AG20443 (cell line): ENCODE measurements at places on chromosomes 12 and 14.

DNA sequence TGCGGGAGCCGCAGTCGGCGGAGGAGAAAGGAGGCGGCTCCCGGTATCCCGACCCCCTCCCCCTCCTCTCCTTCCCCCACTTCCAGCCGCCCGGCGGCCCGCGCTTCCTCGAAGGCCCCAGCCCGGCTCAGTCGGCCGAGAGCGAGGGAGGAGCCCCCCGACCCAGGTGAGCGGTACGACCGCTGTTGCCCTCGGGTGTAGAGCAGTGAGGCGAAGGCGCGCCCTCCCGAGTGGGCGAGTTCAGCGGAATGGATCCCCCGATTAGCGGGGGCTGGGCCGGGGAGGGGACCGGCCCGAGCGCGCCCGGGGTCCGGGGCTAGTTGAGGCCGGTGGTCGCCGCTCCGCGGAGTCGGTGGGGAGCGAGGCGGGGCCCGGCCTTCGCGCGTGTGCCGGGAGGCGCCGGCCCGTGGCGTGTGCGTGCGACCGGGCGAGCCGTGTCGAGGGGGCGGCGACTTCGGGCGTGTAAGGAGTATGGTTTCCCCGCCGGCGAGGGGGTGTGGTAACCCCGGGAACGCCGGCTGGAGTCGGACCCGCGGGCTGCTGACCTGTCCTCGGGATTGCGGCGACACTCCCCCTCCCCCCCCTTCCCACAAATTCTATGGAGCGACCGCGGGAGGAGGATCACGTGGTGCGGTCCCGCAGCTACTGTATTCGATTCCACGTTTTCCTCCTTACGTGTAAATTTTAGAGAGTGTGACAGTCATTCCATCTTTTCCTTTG is 501 bp downstream of the RIMKLB start:
- peak; percentile 84 for DNase-seq

DNA sequence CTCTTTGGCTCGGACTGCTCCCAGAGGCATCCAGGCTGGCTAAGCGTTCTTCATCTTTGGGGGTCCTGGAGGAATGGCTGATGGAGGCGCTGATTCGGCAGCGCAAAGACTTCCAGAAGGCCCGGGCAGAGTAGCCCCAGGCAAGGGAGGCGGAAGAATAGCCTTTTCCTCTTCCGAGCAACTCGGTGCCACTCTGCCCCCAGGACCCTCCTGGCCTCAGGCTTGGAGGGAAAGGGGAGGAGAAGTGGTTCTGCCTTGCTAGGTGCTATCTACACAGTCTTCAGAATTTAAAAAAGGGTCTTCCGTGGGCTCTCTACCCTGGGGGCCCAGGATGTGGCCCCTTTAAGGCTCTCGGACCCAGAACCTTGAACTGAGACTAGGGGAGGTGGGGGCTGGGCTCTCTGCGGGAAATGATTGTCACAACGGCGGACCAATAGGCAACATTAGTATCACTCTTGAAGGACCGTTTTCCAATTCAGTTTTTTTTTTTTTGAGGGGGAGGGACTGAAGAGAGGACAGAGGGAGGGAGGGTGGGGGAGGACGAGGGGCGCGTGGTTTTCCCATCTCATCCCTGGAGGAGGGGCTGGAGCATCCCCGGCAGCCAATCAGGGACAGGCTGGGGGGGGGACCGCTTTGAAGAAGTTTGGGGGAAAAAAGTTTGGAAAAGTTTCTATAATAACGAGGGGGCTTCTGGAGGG is at the start of gene NFATC4:
TSS of gene NFATC4 (plus strand) at position 671 of the 698 bp plus-strand sequence. CDS start 157 bp downstream, outside the sequence.
- DNase-seq = peak; percentile 91

DNA sequence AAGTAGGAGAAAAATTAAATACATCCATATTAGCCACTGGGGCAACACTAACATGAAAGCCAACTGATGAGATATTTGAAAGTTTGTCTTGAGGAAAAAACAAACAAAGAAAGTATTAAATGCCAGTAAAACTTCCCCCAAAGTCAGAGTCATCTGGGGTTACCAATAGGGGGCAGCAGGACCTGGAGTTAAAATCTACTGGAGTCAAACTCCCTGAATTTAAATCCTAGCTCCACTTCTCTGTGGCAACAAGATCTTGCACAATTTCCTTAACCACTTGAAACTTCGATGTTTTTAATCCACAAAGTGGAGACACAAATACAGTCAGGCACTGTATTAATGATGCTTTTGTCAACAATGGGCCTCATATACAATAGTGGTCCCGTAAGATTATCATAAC is 14.4 kb downstream of the PLEKHG7 start:
- peak; percentile 41 for DNase-seq

- DNase-seq = peak; percentile 12
Observed at GRCh38 chr12:57099047-57099714, 10.3 kb downstream of the NAB2 start.

DNA sequence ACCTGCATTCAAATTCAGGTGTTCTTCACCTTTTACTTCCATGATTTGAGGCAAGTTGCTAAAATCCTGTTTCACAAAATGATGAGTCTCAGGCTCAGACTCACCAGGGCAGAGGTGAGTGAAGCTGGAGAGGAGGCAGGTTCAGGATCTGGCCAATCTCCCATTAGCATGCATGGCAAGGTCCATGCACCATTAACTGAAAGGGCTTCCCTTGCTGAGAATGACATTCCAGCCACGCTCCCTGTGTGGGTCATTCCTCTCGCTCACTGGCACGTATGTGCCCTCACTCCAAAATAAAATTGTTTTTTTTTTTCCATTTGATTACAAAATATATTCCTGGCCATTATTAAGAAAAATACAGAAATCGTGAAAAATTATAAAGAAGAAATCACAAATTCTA is 257.6 kb downstream of the C12orf75 start:
- DNase-seq = no peak

- no peak for DNase-seq
Observed at GRCh38 chr14:75859746-75860145, 122.0 kb downstream of the TGFB3 start.

DNA sequence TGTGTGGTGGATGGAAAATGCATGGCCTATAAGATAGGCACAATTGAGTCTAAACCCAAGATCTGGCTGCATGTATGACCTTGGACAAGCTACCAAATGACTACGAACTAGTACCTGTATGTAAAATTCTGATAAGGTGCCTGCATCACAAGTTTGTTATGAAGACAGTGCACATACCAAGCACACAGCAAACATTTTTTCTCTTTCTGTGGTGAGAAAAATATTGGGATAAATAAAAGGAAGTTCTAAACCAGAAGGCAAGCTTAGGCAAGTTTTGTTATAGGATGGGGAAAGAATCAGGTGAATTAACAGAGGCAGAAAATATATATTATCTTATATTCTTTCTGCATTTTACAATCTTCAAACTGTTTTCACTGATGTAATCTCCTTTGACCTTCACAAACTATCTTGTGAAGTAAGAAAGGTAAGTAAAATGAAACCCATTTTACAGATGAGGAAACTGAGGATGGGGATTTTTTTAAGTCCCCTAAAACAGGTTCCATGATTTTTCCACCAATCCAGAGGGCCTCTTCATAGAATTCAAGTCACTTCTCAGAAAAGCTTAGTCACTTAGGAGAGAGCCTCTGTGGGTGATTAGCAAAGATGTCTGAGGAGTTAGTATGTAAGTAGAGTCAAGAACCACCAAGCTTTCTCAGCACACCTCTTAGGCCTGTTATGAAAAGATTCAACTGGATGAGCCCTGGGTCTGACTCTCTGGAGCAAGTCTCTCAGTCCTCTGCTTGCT is 132.0 kb upstream of the RAP1B start:
- no peak for DNase-seq

GRCh38 chr12:765840-766239 is 13.5 kb downstream of the WNK1 start:
- DNase-seq = no peak

- no peak for DNase-seq
Observed at GRCh38 chr12:87988534-87988933, 40.7 kb downstream of the C12orf50 start.

- no peak for DNase-seq
Observed at GRCh38 chr12:24922090-24922489, 26.8 kb downstream of the BCAT1 start.

GRCh38 chr14:56555921-56556570 is 23.6 kb upstream of the TMEM260 start:
- peak; percentile 24 for DNase-seq

- no peak for DNase-seq
Observed at GRCh38 chr14:33569821-33570687, 380.8 kb downstream of the EGLN3 start.

- no peak for DNase-seq
Observed at GRCh38 chr12:7271893-7272514, 31.9 kb upstream of the ACSM4 start.

DNA sequence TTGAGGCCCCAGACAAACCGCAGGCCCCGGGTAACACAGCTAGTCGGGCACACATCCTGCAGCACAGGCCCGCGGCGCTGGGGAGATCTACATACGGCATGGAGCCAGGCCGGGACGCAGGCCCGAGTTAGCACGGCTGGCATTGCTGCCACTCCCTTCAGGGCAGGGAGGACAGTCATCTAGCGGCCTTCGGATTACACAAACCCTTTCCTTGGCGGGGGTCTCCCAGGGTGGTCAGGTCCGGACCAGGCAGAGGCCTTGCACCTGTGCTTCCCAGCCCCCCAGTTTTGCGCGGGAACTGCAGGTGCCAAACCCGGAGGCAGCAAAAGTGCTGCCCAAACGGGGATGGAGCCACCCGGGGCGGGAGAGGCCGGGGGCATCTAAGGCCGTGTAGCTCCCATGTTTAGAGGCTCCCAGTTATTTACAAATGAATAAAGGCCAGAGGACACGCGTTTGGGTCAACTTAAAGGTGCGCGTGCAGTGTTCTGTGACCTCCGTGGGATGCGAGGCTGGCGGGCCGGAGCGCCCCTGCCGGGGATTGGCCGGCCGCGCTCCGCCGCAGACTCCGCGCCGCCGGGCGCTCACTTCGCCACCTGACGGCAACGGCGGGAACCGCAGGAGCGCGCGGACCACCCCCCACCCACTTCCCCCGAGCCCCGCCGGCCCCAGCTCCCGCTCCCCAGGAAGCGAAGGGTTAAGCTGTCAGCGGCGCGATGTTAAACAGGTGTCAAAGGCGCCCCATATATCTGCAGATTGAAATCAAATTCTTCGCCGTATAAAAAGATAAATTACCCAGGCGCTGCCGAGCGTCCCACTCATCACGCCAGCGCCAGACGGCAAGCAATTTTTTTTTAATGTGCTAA is 18.1 kb downstream of the VSX2 start:
- DNase-seq = peak; percentile 92

DNA sequence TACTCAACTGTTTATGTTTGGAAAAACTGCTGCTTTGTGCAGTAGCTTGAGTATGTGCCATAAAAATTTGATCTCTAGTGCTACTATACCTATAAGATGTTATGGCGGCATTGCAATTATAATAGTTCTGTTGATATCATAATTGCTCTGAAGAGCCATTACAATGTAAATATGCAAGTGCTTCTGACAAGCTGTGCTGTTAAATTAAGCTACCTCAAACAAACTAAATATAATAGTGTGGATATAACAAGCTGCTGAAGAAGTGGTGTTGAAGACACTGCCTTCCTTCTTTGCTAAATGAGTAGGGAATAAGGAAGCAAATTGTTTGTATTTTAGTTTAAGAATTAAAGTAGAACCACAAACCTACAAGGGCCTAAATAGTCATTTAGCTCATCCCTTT is 301.0 kb upstream of the MIS18BP1 start:
- DNase-seq = no peak

DNA sequence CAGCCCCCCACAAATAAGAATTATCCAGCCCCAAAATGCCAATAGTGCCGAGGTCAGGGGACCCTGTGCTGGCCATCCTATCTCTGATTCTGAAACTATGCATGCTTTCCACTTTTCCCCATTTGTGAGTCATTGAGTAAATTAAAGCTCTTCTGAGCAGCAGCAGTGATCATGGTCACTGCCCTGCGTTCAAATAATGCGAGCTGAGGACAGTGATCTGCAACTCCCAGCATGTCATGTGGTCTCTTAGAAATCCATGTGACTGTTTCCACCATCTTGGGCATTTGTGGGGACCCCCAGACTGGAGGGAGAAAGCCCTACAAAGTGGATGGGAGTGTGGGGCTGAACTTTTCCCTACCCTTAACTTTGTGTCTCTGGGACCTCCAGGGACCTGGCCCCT is 53.8 kb downstream of the C14orf132 start:
- DNase-seq = no peak

DNA sequence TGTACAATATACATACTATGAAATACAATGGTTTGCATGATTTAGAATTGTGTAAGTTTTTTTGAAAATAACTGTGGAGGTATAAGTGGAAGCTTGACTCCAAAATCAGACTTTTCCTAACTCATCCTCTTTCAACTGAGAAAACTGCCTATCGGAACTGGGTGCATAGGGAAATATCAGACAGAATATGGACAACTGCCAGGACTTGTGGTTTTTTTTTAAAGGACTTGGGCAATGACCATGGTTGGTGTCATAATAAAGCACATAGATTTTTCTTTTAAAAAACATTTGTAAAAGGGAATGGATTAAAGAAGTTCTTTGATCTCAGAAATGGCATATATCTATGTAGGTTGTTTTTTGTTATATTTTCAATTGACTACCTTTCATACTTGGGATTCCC is 53.3 kb upstream of the LRRK2 start:
- DNase-seq = no peak

DNA sequence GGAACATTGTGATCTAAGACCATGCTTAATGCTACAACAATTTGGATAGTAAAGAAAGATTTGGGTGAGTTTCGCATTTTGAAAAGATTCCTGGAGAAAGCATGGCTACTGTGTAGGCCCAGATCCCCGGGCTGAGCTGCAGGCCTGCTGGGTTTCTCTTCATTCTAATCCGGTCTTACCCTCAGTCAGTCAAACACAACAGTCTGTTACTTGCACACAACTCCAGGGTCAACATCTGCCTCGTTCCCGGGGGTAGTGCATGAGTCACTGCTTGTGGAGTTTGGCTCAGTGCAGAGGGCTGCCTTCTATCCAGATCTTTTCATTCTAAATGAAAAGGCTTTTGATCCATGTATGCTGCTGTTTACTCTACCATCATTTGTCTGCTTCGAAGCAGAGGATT is 60.4 kb upstream of the SEL1L start:
- DNase-seq = no peak

- no peak for DNase-seq
Observed at GRCh38 chr14:74207943-74208342, 31.3 kb upstream of the VSX2 start.

DNA sequence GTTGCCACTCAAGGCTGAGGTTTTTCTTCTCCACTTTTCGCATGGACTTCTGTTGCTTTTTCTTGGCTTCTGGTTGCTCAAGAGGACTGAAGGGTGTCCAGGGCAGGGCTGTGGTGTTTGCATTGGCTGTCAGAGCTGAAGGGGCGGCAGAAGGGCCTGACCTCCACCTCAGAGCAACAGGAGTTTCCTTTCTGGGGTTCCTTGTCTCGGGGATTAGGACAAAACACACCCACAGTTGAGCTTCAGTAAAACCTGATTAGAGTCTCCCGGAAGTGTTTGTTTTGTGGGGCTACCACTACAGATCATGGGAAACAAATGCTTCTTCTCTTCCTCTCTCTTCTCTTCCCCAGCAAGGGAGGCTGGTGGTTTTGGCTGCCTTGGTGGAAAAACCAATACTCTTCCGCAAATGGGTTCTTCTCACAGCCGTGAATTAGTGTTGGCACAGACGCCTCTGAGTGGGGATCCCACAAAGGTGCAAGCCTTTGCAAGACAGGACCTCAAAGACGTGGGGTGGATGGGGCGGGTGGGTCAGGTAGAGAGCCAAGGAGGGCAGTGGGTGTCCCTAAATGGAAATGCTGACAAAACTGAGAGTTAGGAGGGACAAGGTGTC is 317.7 kb upstream of the TBX3 start:
- DNase-seq = no peak
